ENCODE measurements at places on chromosomes 16 and 17.

DNA sequence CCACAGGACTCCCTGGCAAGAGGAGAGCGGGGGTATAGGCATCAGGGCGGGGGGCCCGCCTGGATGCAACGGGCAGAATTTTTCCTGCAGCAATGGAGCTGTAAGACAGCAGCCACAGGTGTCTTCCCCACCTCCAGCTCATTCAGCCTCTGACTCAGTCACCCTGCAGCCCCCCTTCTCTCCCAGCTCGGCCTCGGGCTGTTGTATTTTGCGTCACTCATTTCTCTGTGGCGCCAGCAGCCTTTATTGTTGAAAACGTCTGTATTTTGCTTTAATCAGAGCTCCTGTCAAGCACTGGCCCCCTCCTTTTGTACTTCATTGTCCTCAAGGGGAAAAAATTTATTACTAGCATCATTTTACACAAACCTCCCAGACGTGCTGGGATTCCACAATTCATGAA is 117.7 kb downstream of the WSCD1 start:
- H3K36me3 ChIP-seq, result no peaks in the 10 kb centered on the region
- H3K4me3 ChIP-seq, result no peak overlapping the region
- peaks cover 5% of the 10 kb centered on the region for H3K27me3 ChIP-seq

- peaks cover 19% of the 10 kb centered on the region for H3K36me3 ChIP-seq
- no peak overlapping the region for H3K4me3 ChIP-seq
- no peaks in the 10 kb centered on the region for H3K27me3 ChIP-seq
- no peak overlapping the region for H3K27ac ChIP-seq
Observed at GRCh38 chr16:68972720-68973119, 129.4 kb downstream of the TANGO6 start.

- peaks cover 56% of the 10 kb centered on the region for H3K36me3 ChIP-seq
- no peaks in the 10 kb centered on the region for H3K27me3 ChIP-seq
- H3K4me3 ChIP-seq, result no peak overlapping the region
- peak overlapping the region; percentile 47 for H3K27ac ChIP-seq
- DNase-seq, result no peak
Observed at GRCh38 chr17:78111016-78111726, 17.4 kb downstream of the TMC6 start.

- peaks cover 38% of the 10 kb centered on the region for H3K36me3 ChIP-seq
- peaks cover 38% of the 10 kb centered on the region for H3K4me1 ChIP-seq
- H3K4me3 ChIP-seq, result no peak overlapping the region
- H3K27ac ChIP-seq, result no peak overlapping the region
Observed at GRCh38 chr17:14323522-14323981, 22.7 kb downstream of the HS3ST3B1 start.

DNA sequence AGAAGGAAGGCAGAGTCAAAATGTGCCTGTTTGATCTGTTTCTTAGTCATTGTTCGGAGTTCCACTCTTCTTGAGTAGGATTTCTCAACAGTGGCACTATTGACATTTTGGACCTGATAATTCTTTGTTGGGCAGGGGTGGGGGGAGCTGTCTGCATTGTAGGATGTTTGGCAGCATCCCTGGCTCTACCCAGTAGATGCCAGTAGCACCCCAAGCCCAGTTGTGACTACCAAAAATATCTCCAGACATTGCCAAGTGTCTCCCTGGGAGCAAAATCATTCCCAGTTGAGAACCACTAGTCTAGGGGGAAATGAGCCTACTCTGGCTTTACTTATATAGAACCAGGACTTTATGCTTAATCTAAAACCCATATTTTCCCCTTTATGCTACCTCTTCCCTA is 1.1 kb upstream of the GFOD2 start:
- peak overlapping the region; percentile 98 for H3K4me3 ChIP-seq
- no peaks in the 10 kb centered on the region for H3K27me3 ChIP-seq
- H3K27ac ChIP-seq, result peak overlapping the region; percentile 96
- peaks cover 44% of the 10 kb centered on the region for H3K4me1 ChIP-seq

- H3K4me3 ChIP-seq, result no peak overlapping the region
- DNase-seq, result no peak
- peaks cover 10% of the 10 kb centered on the region for H3K4me1 ChIP-seq
- no peak overlapping the region for H3K27ac ChIP-seq
Observed at GRCh38 chr16:2831203-2831602, 1.1 kb downstream of the ZG16B start.
